ENCODE measurements at places on chromosomes 13 and 19.
A peak's percentile ranks its signal among the peaks of the same experiment; 100 is the strongest.

DNA sequence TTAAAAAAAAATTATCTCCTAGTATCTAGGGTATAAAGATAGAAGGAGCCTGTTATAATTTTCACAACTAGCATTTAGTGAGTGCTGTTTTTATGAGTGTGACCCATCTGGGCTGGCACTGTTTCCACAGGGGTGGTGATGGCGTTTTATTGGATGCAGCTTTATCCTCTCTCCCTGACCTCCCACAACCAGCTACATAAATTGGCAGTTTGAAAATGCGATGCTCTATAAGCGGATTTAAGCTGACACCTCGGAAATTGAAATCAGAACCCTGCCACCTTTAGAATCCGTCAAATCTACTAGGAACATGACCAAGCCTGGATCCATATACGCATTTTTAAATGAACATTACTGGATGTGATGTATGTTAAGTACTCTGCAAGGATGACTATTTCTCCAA lies 44.9 kb downstream of the MYO16 start:
- DNase-seq: no peak

DNA sequence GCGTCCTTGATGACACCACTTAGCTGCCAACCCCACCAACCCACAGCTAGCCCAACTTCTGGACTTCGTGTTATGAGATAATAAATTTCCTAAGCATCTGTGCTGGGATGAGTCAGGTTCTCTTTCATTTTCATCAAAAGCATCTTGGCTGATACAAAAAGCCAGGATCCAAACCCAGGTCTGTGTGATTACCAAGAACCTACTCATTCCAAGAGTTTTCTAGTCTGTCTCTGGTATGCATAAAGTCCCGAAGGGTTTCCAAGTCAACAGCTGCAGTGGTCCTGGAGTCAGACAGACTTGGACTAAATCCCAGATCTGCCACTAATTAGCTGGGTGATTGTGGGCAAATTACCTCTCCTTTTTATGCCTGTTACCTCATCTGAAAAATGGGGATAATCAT lies 55.5 kb upstream of the SERP2 start:
- DNase-seq: no peak

- DNase-seq: no peak
Measured at GRCh38 chr13:97245011-97245410, 22.9 kb downstream of the MBNL2 start.

DNA sequence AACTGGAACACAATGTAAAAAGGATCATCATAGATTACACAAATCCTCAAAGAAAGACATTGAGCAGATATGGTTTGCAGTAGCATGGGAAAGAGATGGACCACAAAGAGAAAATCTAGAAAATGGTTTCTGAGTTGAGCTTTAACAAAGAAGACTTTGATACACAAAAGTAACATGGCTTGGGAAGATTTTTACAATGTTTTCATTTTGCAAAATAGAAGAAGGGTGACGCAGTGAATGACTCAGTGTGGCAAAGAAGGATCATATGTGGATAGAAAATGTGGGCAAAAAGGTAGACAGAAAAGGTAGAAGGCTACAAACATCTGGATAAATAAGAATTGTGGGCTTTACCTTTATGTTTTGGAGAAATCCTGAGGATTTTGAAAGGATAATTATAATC lies 1220.5 kb downstream of the PCDH17 start:
- no peak for DNase-seq

- DNase-seq: no peak
Measured at GRCh38 chr13:72458701-72459100, 268.7 kb downstream of the MZT1 start.

GRCh38 chr19:55389386-55390317 lies 3.9 kb downstream of the RPL28 start:
- no peak for DNase-seq

DNA sequence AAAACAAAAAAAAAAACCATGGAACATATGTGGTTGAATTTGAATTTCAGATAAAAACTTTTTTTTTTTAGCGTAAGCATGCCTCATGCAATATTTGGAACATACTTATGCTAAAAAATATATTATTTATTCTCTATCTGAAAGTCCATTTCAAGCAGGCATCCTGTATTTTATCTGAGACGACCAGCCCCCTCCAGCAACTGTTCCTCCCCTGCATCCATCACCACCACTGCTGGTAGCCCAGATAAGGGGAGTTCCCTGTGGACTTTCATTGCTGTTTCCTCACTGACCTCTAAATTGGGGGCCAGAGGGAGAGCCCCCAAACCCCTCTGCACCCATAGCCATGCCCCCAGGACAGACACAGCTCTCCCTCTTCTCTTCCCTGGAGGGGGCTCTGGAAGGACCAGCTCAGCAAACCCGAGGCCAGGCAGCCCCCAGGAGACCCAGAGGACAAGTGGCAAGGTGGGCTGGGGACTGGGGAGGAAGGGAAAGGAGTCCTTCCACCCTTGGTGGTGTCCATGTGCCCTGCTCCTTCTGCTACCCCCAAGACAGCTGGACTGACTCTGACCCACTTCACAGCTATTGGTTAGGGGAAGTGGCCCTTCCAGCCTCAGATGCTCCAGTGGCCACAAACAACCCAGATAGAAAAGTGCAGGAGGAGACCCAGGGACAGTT lies 6.6 kb upstream of the SIGLEC12 start:
- no peak for DNase-seq

DNA sequence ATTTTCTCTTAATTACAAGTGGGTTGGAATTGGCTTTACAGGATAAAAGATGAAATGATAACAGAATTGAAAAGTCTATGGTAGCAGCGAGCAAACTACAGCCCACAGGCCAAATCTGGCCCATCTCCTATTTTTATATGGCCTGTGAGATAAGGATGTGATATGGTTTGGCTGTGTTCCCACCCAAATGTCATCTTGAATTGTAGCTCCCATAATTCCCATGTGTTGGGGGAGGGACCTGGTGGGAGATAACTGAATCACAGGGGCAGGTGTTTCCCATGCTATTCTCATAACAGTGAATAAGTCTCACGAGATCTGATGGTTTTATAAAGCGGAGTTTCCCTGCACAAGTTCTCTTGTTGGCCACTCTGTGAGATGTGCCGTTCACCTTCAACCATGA lies 19.0 kb downstream of the CRYL1 start:
- DNase-seq: no peak

GRCh38 chr13:98556968-98557631 lies 19.8 kb downstream of the STK24 start:
- DNase-seq: no peak

DNA sequence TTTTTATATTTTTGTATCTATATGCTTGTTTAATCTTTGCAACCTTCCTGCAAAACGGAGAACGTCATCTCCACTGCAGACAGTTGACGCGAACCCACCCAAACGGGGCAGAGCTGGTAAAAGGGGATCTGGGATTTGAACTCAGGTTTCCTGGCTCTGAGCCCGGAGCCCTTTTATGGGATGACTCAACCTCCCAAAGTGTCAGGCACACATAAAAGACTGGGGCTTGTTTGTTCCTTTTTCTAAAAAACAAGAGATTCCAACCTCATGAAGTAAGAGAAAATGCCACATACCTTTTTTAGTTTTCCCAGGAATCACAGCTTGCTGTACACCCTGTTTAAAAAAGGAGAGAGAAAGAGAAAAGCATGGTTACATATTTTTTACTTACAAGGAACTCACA lies 78.9 kb downstream of the GADD45B start:
- no peak for DNase-seq

DNA sequence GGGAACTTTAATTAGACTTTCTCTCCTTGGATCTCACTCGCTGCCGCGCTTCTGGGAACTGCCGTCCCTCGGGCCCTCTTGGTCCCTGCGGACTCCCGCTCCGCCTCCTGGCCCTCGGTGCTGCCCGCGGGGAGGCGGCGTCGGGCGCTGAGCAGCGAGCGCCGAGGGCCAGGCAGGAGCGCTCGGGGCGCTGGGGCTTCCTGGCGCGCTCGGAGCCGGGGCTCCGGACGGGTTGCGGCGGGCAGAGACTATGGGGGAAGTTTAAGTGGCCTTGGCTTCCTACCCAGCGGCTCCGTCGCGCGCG lies 704 bp downstream of the CHST8 start:
- no peak for DNase-seq

GRCh38 chr13:72973234-72973633 lies 85.6 kb upstream of the KLF5 start:
- DNase-seq: no peak

DNA sequence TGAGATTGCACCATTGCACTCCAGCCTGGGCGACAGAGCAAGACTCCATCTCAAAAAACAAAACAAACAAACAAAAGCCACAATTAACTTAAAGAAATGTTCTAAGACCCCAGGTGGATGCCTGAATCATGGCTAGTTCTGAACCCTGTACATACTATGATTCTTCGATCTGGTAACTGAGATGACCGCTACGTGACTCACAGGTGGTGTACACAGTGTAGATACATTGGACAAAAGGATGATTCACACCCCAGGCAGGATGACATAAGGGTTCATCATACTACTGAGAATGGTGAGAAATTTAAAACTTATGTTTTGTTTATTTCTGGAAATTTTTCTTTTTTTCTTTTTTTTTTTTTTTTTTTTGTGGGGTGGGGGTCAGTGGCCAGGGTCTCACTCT lies 6.5 kb downstream of the ZNF426 start:
- peak; percentile 14 for DNase-seq

GRCh38 chr13:31775148-31775547 lies 35.8 kb downstream of the RXFP2 start:
- DNase-seq: no peak

GRCh38 chr13:32829269-32829668 lies 187.0 kb upstream of the KL start:
- DNase-seq: no peak

- no peak for DNase-seq
Measured at GRCh38 chr19:41699968-41700323, 8.5 kb upstream of the CEACAM5 start.
